ENCODE measurements at places on chromosomes 1 and 21.

DNA sequence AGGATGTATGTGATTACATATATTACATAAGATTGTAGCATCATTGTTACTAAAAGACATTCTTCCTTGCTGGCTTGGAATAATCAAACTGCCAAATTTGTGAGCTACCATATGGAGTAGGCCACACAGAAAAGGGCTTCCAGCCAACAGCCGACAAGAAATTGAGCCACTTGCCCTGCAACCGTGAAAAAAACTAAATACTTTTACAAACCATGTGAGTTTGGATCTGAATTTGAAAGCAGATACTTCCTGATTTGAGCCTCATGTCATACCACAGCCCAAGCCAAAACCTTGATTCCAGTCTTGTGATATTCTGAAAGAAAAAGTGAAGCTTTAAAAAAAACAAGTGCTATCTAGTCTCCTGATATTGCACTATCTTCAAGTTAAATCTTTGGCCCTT, 55.6 kb upstream of the PRMT6 start:
- H3K4me1 ChIP-seq = no peaks in the 10 kb centered on the region
- H3K27ac ChIP-seq = no peak overlapping the region
- no peak overlapping the region for H3K4me3 ChIP-seq
- DNase-seq = no peak

GRCh38 chr1:88022516-88022915, 661.6 kb upstream of the PKN2 start:
- no peak overlapping the region for H3K27ac ChIP-seq
- H3K4me3 ChIP-seq = no peak overlapping the region
- no peaks in the 10 kb centered on the region for H3K4me1 ChIP-seq
- H3K27me3 ChIP-seq = no peaks in the 10 kb centered on the region
- DNase-seq = no peak
- H3K36me3 ChIP-seq = no peaks in the 10 kb centered on the region

- H3K27me3 ChIP-seq = no peaks in the 10 kb centered on the region
- no peak overlapping the region for H3K4me3 ChIP-seq
- H3K4me1 ChIP-seq = no peaks in the 10 kb centered on the region
Measured at GRCh38 chr1:53126495-53126894, 15.9 kb downstream of the SLC1A7 start.

DNA sequence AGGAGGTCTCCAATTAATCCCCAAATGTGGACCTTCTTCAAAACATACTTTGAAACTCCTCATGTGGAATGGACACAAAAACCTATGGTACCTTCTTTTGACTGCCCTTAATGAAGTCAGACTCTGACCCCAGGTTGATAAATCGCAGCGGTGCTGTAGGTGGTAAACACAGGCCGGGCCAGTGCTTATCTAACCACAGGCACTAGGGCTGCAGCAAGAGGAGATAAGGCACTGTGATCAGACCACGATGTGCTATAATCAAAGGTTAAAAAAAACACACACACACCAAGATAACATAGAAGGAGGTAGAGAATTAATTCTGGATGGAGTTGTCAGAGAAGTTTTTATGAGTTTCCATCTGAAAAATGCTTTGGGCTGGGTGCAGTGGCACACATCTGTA, 52.3 kb upstream of the SIPA1L2 start:
- H3K4me1 ChIP-seq = peaks cover 7% of the 10 kb centered on the region
- no peaks in the 10 kb centered on the region for H3K36me3 ChIP-seq
- no peak for DNase-seq
- no peaks in the 10 kb centered on the region for H3K27me3 ChIP-seq
- no peak overlapping the region for H3K4me3 ChIP-seq
- no peak overlapping the region for H3K27ac ChIP-seq

All from liver (tissue), 10 donors.